Heart left ventricle (tissue), 16 donors: ENCODE measurements at places on chromosomes 16 and 17. TPM values are rescaled to one million over a fixed set of nuclear protein-coding genes. Genes with fewer than 3 reads are reported as not detected.

Gene PLEKHH3
- 25.2 TPM for total RNA-seq

Gene KRTAP2-1
- total RNA-seq, result not detected

Gene LPCAT2
- total RNA-seq, result 10.3 TPM

- DNase-seq, result no peak
Measured at GRCh38 chr16:87303431-87303930, 13.7 kb downstream of the C16orf95 start.

- DNase-seq, result no peak
Measured at GRCh38 chr17:68658999-68659780, 58.0 kb upstream of the FAM20A start.

DNA sequence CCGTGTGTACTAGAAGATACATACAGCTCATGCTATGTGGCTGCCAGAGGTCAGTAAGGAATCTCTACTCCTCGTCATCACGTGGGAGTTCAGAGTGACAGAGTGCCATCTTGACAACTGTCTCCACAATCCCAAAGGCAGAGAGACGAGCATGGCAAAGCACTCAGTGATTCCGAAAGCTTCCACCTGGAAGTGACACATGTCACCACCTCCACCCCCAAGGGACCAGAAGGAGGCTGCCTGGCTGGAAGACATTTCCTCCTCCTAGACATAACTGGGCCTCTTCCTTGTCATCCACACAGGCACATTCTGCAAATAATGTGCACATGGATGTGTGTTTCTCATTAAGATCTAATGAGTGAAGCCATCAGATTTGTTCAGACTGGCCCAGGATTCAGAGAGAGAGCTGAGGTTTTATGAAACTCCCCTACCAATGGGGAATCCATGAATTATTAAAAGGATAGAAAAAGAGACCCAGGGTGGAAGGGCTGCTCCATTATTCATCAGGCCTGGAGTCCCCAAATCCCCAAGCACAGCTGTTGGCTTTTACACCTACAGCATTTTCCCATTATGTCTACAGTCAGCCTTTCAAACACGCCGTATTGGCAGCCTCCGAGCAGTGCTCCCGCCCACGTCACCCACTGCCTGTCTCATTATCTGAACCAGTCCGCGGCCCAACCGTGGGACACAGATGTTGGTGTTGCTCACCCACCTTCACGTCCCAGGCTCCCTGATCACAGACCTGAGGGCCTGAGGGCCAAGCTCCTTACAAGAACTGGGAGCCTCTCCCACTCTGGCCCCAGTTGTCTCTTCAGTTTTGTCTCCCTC, 3.3 kb upstream of the CACNG5 start:
- DNase-seq, result no peak

GRCh38 chr17:73098919-73099318, 6.4 kb upstream of the SLC39A11 start:
- no peak for DNase-seq

DNA sequence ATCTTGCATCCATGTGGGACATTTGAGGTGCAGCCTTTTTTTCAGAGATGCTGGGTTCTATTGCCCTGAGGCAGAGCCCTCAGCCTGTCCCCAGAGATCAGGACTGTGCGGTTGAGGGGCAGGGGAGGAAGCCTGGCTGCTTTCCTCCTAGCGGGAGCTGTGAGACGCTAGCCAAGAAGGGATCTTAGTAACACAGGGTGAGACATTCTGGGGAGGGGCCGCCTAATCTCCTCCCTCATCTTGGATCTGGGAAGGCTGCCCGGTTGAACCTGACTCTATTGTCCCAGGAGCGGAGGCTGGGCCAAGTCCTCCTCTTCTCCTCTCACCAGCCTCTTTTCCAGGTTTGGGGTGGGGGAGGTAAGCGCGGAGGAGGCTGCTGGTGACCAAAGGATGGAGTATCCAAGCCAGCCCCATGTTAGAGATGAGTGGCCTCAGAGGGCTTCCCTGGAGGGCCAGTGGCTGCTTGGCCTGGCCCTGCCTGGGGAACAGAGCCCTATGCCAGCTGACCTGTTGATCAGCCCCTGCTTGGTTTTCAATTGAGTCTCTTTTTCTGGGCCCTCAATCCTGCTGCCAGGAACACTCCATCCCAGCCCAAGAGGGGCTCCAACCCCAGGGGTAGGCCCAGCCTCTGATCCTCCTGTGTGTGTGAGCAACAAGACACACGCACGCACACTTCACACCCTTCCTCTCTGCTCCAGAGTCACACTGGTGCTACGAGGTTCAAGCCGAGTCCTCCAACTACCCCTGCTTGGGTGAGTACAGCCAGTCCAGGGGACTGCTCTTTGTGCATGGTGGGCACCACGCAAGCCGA, 5.0 kb downstream of the CA4 start:
- DNase-seq, result peak; percentile 64

DNA sequence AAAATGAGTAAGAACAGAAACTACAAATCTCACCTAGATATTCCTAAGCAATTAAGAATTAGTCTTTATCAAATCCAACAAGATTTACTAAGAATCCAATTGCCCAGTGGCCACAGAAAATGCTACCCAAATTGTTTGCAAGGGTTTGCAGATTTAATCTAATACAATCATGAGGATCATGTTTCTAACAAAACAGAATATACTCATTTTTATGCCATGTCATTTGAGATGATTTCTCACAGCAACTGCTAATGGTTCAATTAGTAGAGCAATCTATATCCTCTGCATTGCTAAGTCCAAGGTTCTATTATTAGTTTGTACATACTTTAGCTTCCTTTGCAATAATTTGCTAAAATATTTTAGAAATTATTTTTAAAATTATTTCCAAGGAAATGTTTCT, 41.2 kb downstream of the HELZ start:
- DNase-seq, result no peak

DNA sequence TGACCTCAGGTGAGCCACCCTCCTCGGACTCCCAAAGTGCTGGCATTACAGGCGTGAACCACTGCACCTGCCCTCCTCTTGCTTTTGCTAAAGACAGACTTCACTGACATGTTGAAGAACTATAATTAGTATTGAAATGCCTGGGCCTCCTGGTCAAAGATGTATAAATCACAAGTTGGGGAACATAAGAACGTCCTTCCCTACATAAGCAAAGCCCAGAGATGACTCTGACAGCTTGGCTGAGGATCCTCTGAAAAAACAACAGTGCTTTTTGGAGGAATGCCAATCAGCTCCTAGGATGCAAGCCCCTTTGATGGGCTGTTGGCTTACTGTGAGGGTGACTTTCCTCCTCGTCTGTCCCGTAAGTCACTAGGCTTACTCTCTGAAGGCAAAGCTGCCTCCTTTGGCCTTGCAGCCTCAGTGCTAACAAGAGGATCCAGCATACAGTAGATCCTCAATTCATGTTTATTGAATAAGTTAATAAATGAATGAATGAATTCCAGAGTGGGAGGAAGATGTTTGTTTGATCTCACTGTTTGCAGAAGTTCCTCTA, 6.3 kb downstream of the APOH start:
- DNase-seq, result no peak

DNA sequence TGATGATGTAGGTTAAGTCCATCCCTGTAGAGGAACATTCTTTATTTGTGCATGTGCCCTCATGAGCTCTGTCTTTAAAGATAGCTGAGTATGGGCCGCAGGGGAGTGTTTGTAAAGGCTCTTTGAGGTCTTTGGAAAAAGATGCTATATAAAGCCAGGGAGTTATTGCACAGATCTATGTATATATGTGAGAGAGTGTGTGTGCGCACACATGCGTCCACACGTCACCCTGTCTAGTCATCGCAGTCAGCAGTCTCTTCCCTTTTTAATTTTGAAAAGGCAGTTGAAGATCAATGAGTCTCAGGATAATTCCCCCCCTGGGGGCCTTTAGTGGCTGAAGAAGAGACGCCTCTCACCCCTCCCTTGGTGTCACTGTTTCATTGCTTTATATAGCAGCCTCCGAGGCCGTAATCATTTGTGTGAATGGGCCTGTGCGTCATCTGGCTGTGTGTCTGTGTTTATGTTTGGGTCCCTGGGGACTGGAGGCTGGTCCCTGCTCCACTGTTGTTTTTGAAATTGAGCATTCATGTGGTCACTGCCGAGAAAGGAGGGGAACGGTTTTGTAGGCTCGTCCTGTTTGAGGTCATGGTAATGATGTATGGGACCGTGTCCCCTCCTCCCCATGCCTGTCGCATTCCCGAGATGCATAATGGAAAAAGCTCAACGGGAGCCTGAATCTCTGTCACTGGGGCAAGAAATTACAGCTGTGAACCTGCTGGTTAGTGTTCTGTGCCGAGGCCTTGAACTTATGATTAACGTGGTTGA, 143.9 kb downstream of the SNX29 start:
- no peak for DNase-seq

Gene SIAH1
- total RNA-seq, result 17.0 TPM

GRCh38 chr16:19463468-19464315, 46.0 kb downstream of the TMC5 start:
- no peak for DNase-seq

GRCh38 chr16:63216696-63217423, 1180.6 kb upstream of the CDH8 start:
- no peak for DNase-seq

DNA sequence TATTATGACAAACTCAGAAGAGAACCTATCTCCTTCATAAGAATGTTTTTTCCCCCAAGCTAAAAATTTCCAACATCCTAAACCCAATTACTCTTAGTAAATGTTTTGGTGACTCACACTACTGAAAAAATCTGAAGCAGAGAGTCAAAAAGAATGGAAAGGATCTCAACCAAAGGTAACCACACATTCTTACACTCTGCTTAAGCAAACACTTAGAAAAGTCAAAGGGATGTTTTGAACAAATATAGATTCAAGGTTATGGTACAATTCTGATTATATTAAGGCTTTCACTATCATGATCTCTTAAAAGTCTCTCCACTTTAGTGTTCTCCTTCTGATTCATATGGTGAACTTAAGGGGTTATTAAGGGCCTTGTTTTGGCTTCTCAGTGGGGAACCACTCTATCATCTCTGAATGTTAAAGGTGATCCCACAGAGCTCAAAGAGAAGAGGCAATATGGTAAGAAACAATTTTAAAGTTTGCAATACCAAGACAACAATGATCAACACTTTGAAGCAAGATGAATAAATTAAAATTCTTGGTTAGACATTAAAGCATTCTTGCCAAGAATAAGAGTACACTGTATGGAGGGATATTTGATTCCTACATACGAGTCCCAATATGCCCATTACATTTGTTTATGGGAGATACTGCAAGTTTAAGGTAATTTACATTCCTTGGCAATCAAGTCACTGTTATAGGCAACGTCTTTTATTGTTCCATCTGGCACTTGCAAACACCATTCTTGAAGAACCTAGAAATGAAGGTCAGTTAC, 69.2 kb downstream of the CDC27 start:
- no peak for DNase-seq

DNA sequence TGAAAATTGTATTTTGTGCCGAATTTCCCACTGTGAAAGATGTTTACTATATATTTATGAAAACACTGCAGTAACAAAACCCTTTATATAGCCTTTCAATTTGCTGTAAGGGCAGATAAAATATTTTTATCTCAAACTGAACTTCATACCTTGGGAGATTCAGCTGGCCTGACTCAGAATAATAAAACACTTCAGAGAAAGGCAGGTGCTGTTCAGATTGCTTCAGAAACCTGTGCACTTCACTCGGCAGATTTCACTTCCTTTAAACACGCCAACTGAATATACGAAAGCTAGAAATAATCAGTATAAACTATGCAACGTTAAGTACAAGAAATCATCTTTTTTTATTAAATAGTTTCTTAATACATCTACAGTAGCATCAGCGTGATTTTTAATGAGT, 839.1 kb upstream of the RBFOX1 start:
- no peak for DNase-seq

DNA sequence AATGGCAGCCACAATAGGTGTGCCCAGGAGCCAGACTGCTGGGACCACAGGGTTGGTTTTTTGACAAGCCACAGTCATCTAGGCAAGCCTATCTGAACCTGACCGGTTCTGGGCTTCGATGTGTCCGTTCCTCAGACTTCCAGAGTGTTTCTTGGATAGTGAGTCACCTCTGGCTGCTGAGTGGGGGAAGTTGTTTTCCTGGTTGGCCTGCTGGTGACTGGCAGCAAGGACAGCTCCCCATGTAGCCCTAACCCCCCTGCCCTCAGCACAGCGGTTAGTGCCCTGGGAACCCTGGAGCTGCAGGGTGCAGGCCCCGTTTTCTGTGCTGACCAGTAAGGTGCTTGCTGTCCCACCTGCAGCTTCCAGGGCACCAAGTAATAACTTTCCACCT, 65.5 kb downstream of the PLD6 start:
- no peak for DNase-seq

Gene C17orf50
- total RNA-seq, result not detected

Gene CFAP52
- total RNA-seq, result not detected

DNA sequence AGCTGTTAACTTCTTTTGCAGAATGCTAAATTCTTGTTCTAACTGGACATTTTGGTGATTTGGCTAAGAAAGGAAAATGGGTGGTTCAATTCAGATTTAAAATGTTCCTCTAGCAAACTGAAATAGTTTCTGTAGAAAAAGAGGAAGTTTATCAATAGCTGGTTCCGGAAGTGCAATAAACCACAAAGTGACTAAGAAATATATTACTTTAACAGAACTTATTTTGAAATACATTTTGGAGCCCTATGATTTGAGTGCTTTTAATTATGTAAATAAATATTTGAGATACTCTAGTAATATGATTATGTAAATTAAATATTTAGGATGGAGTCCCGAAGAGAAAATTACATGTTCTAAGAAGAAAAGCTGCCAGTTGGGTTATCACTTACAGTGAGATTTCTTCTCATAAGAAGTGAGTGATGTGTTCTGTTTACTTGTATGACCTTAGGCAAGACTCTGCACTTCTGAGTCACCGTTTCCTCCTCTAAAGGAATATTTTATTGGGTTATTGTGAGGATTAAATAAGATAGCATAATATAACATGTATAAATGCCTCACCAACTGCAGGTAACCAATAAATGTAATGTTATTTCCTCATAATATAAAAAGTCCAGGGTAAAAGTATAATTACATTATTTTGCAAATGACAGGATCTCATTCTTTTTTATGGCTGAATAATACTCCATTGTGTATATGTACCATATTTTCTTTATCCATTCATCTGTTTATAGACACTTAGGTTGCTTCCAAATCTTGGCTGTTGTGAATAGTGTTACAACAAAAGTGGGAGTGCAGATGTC, at the start of gene EVI2B:
EVI2B (minus strand) TSS at position 73 of the 800 bp plus-strand sequence. CDS start 8,445 bp downstream, outside the sequence.
- DNase-seq, result no peak

DNA sequence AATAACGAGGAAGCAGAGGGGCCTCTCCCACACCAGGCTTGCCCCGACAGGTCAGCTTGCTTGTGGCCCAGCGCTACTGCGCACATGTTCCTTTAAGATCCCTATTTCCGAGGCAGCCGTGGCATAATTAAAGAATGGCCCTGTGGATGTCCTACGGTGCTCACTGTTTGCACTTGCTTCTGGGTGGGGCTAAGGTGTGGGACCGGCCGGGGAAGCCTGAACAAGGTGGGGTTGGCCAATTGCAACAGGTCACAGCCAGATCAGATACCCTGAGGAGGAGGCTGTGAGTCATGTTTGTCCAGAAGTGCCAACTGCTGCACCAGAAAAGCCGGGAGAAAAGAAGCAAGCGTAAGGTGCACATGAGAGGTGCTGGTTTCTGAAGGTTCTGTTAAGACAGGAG, 158.5 kb upstream of the CACNG5 start:
- no peak for DNase-seq

- DNase-seq, result peak; percentile 36
Measured at GRCh38 chr16:70661918-70662641, 15.7 kb downstream of the IL34 start.

Gene QPRT
- total RNA-seq, result 23.6 TPM
